ENCODE measurements at places on chromosomes 13 and 19.

DNA sequence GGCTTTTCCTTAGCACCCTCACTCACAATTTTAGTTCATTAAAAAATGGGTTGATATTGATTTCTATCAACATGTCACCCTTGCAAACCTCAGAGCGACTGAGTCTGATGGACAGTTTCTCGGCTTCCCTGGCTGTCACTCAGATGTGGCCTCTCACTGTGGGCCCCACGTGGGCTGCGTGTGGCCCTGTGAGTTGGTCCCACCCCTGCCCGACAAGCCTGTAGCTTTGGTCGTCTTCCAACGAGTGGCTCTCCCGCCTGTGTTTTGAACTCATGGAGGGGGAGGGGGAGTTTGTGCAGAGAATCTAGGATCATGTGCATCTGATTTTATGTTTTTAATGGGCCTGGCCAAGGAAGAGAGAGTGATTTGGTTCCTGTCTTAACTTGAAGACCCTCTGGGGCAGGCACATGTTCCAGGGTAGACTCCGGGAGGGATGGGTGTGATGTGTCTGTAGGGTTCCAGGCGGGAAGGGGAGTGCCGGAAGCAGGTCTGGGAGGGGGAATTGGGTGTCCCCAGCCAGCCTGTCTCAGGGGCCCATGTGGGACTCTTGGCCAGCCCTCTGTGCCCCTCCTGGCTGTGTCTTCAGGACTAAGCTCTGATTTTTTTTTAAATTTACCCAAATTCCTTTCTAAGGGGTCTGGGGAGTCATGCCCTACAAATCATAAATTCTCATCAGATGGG, 18.9 kb downstream of the ATP11A start:
- no peak for DNase-seq

- peak; percentile 84 for DNase-seq
Observed at GRCh38 chr19:4759388-4760284, 31.9 kb upstream of the FEM1A start.

- DNase-seq = no peak
Observed at GRCh38 chr13:110911880-110912279, 3.0 kb downstream of the ANKRD10 start.

GRCh38 chr13:72637561-72637960, 89.9 kb downstream of the MZT1 start:
- no peak for DNase-seq

- DNase-seq = no peak
Observed at GRCh38 chr13:109569958-109570711, 216.2 kb downstream of the IRS2 start.

- DNase-seq = no peak
Observed at GRCh38 chr13:106343836-106344235, 191.6 kb downstream of the EFNB2 start.

DNA sequence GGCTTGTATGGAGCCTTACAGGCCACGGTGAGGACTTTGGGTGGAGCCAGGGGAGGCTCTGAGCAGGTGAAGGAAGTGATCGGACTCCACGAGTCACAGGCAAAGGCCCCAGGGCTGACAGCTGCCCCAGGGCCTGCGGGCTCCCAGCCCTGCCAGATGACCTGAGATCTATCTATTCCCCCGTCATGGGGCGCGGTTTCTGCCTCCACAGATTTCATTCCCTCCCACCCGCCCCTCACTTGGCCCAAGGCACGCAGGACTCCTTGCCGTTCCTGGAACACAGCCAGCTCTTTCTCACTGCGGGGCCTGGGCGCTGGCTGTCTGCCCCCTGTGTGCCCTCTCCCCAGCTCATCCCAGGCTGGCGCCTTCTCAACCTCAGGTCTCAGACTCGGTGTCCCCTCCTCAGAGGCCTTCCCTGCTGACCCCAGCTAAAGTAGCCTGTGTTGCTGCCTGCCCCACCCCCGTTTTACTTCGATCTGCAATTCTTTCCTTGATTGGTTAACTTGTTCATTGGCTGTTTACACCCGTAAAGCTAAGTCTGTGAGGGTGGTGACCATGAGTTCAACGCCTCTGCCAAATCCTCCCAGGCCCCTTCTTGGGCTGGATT, 13.9 kb upstream of the PAK4 start:
- DNase-seq = no peak

DNA sequence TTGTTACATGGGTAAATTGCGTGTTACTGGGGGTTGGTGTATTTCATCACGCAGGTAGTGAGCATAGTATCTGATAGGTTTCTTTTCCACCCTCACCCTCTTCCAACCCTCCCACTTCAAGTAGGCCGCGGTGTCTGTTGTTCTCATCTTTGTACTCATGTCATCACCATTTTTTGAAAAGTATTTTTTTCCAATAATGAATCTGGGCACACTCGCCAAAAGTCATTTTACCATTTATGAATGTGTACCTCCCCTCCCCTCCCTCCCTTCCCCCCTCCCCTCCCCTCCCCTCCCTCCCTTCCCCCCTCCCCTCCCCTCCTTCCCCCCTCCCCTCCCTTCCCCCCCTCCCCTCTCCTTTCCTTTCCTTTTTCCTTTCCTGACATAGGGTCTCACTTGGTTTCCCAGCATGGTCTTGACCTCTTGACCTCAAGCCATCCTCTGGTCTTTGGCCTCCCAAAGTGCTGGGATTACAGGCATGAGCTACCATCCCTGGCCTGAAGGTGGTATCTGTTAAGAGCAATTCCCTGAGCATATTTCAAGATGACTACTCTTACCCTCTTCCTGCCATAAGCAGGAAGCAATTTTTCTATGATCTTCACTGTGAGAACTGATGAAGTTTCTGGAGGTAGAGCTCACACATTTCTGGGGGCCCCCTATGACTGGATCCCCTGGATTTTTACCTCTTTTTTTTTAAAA, 15.7 kb downstream of the ZNF627 start:
- DNase-seq = no peak

GRCh38 chr13:67620665-67621064, 390.5 kb upstream of the PCDH9 start:
- no peak for DNase-seq

- DNase-seq = no peak
Observed at GRCh38 chr13:30743319-30744055, 8.1 kb downstream of the ALOX5AP start.

GRCh38 chr13:108113407-108113806, 101.9 kb downstream of the LIG4 start:
- no peak for DNase-seq

GRCh38 chr19:53519446-53519845, 18.5 kb upstream of the ZNF331 start:
- DNase-seq = no peak

DNA sequence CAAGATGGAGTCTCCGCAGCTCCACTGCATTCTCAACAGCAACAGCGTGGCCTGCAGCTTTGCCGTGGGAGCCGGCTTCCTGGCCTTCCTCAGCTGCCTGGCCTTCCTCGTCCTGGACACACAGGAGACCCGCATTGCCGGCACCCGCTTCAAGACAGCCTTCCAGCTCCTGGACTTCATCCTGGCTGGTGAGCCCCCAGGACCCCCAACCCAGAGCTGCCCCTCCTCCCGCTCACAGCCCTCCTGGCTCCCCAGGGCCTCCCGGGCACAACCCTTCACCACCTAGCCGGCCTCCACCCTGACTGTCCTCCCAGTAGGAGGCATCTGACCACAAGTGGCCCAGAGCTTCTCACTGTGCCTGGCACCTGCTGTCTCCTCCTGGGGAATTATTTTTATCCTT, 9.4 kb downstream of the SYNGR4 start:
- no peak for DNase-seq

DNA sequence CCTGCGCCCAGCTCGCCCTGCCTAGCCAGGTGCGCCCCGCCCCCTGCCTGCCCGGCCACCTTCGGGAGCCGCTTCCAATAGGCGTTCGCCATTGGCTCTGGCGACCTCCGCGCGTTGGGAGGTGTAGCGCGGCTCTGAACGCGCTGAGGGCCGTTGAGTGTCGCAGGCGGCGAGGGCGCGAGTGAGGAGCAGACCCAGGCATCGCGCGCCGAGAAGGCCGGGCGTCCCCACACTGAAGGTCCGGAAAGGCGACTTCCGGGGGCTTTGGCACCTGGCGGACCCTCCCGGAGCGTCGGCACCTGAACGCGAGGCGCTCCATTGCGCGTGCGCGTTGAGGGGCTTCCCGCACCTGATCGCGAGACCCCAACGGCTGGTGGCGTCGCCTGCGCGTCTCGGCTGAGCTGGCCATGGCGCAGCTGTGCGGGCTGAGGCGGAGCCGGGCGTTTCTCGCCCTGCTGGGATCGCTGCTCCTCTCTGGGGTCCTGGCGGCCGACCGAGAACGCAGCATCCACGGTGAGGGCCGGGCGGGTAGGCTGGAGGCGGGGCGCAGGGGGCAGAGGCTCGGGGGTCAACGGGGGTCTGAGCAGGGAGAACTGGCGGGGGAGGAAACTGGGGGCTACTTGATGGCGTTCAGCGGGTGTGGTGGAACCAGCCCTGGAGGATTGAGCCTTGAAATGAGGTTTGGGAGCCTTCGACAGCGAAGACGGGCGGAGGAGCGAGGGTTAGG, at the start of gene SPINT2:
Gene SPINT2 (plus strand): TSS at position 88 of the 727 bp plus-strand sequence. CDS start 320 bp downstream, at position 408.
- DNase-seq = no peak

- no peak for DNase-seq
Observed at GRCh38 chr13:103663996-103664395, 597.8 kb upstream of the SLC10A2 start.
